Ovary (tissue), 10 donors: ENCODE measurements at places on chromosomes 11 and 22. TPM values are rescaled to one million over a fixed set of nuclear protein-coding genes. Genes with fewer than 3 reads are reported as not detected.

SCUBE2 gene
- polyA plus RNA-seq, result 8.2 TPM

NXPE1 gene
- polyA plus RNA-seq, result 0.07 TPM

FADS1 gene
- polyA plus RNA-seq, result 20.1 TPM

IGLL1 gene
- polyA plus RNA-seq, result not detected

CALCA gene
- polyA plus RNA-seq, result not detected

FGF4 gene
- polyA plus RNA-seq, result not detected

AIFM3 gene
- polyA plus RNA-seq, result not detected

FZD4 gene
- polyA plus RNA-seq, result 15.0 TPM

SBF2 gene
- polyA plus RNA-seq, result 32.0 TPM

KCNK4 gene
- not detected for polyA plus RNA-seq

CARD18 gene
- polyA plus RNA-seq, result not detected

ZNF280B gene
- 0.92 TPM for polyA plus RNA-seq

TBX10 gene
- polyA plus RNA-seq, result not detected

KCNQ1 gene
- 17.2 TPM for polyA plus RNA-seq

AAMDC gene
- 77.2 TPM for polyA plus RNA-seq

IRAG1 gene
- 16.3 TPM for polyA plus RNA-seq

SNX32 gene
- 0.80 TPM for polyA plus RNA-seq

BDNF gene
- polyA plus RNA-seq, result 1.00 TPM

RGL4 gene
- 0.31 TPM for polyA plus RNA-seq

APOL3 gene
- polyA plus RNA-seq, result 62.1 TPM

- no peak for DNase-seq
Measured at GRCh38 chr11:65295001-65295400, 19.7 kb upstream of the CDC42EP2 start.

DNA sequence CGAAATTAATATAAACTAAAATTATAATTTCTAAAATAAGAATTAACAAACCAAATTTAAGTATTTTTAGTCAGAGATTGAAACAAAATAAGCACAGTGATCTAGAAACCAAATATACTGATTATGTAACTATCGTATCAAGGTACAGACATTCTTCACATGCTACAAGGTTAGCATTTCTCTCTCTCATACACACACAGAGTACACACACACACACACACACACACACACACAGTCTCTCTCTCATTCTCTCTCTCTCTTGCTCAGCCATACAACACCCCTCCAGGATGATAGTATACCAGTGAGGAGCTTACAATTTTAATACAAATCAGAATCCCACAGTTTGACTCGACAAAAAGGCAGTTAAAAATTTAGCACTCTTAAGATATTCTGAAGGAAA is 66.0 kb downstream of the RDX start:
- DNase-seq, result no peak

- DNase-seq, result no peak
Measured at GRCh38 chr11:94457118-94458029, 36.3 kb downstream of the MRE11 start.

- DNase-seq, result no peak
Measured at GRCh38 chr11:64654958-64655541, 64.0 kb downstream of the SLC22A12 start.

DNA sequence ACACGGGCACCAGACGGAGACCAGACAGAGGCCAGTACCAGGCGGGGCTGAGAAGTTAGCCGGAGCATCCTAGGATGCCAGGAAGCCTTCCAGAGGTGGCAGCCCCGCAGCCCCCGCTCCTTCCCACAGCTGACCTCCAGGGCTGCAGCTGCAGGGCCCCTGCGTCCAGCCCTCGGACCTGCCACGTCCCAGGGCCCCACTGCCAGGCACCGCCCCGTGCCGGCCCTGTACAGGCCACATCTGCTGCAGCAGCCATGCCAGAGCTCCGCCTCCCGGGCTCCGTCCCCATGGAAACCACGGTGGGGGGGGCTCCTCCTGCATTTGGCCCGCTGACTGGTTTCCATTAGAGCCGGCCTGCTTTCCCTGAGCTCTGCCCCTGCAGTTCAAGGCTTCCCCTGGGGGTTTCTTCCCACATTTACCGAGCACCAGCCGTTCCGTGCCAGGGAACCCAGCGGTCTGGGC is 62.5 kb upstream of the PPARA start:
- peak; percentile 96 for DNase-seq

- DNase-seq, result no peak
Measured at GRCh38 chr11:104106136-104106754, 57.7 kb downstream of the PDGFD start.

GRCh38 chr11:72471005-72471898 is 36.9 kb upstream of the CLPB start:
- peak; percentile 53 for DNase-seq

- no peak for DNase-seq
Measured at GRCh38 chr11:58787903-58788302, 56.2 kb upstream of the GLYAT start.

DNA sequence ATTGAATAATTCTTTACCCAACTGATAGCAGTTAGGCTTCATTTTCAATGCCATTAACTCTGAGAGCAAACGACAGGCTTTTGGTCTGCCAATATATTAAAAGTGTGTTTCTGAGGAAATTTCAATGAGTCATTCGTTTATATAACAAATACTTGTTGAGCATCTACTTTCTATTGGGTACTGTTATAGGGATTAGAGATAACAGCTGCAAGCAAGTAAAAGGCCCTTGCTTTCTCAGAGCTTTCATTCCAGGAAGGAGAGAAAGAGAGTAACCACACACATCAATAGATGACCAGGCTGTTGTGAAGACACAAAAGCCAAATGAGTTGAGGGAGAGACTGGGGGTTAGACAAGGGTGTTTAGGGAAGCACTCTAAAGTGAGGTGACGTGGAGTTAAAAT is 35.7 kb downstream of the CD44 start:
- DNase-seq, result no peak

- no peak for DNase-seq
Measured at GRCh38 chr11:125387901-125388300, 108.2 kb downstream of the FEZ1 start.

DNA sequence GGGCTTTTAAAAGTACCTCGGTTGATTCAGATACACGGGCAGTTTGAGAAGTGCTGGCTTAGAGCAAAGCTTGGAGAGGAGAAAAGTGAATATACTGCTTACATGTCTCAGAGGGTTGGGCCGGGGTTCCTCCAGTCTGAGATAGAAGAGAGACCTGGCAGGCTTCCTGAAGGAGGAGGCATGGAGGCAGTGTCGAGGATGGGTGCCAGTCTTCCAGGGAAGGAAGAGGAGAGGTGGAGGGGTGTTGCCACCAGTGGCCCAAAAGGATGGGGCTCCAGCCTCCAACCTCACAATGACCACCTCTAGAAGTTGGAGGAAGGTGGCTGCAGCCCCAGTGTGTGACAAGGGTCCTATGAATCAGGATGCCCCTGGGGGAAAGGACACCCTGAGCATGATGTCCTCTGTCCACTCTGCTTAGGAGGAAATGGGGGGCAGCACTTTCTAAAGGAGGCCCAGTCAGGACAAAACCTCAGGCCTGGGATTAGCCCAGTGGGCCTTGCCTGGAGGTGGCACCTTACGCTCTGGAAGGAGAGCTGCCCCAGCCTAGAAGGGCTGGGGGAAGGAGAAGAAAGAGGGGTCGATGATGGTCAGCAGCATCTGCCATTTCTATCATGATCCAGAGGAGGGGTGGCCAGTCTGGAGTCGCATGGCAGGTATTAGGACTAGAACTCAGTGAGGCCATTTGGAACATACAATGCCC is 65.2 kb downstream of the CD82 start:
- DNase-seq, result no peak

DNA sequence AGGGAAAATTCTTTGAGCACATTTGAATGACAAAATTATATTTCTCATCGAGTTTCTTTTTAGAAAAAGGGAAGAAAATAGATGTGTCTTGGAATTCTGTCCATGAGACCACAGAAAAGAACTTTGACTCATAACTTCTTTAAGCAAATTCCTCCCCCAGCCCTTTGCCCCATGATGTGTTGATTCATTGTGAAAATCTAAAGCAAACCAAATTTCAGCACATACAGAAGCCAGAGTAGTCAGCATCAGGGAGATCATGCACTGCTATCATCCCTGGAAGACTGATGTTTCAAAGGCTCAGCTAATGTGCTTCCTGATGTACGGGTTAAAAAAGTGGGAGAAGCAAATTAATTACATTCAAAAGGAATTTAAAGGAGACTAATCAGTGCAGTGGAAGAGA is 159.7 kb downstream of the FAT3 start:
- DNase-seq, result no peak

DNA sequence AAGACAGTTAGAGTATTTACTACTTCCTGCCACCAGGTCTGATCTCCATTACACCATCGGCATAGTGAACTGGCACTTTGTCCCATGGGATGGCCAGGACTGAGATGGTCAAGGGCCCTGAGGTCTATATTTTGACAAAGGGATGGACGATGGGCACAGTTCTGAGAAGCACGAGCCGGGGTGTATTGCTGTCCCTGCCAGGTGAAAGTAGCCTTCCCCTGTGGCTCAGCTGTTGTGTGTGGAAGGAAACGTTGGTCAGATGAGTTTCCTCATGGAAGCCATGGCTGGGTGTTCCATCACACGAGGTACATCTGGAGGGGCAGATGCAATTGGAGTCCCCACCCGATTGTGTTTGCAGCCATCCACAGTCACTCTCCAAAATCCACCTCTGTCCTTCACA is 27.9 kb upstream of the BRSK2 start:
- no peak for DNase-seq

DNA sequence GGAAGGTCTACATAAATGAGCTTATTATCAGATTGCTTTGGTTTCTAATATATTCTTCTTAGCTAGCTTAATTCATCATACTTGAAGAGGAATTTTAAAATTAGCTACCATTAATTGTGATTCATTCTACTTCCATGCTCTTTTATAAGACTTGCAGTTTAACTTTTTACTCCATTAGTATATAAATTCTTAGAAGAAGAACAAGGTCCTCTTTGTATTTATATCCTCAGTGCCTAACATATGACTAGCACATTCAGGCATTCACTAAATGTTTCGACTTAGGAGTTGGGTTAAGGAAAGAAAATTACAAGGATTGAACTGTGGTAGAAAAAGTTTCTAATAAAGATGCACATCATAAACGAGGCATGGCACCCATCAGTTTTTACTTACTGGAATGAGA is 1135.5 kb downstream of the JRKL start:
- DNase-seq, result no peak

DNA sequence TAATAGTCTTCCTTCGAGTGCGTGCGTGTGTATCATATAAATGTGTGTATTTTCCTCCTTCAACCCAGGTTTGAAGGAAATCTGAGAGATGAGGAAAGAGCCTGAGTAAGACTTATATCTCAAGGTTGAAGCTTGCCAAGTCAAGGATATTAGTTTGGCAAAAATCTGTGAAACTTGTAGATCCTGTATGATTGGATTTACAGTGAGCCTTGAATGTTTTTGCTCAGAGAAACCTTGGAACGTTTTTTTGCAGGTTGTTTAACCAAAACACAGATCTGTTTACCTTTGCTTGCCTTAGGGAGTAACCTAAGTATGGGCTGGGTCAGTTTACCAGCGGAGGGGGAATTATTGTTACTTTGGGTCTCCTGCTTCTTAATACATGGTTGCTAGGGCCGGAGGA is 35.9 kb upstream of the SORL1-AS1 start:
- no peak for DNase-seq

DNA sequence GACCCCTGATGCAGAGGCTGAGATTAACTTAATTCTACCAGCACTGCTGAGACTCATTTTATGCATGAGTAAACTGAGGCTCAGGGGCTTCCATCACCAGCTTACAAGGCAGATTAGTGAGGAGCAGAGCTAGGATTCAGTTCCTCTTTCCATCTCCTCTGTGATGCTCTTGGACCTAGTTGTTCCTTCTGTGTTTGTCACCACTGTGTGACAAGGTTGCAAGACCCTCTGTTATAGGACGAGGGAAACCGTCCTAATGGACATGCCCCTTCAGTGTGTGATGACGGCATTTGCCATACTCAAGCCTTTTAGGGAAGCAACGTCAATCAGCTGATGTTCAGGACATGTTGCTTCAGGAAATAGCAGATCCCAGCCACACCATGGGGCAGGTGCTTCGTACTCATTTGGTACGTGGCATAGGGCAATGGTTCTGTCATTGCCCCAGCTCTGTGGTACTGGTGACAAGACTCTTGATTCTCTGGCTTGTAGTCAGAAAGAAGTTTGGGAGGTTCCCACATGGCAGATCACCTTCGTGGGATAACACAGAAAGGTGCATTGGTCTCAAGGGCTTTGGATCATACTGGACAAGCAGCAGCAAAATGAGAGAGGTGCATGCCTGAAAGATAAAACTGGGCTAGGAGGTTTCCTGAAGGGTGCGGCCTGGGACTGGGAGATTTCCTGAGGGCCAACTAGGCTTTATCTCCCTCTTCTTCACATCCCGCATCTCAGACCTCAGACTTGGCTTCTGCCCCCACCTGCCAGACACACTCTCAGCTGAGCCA is 23.9 kb upstream of the CD44 start:
- DNase-seq, result no peak

DNA sequence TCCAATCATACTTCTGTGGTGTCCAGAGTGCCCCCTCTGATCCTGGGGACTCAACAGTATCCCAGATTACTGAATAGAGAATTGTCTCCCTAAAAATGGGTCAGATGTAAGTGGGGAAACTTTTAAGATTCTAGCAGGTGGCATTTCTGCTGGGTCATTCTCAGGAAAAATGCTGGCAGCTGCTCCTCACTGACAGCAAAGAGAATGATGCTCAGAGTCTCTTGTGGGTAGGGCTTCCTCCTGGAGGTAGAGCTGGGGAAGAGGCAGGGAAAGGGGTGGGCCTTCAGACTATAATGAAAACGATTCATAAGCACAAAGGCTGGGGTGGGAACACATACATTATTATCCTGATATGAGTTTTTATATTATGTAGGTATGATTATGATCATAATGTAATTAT is 647.2 kb downstream of the NELL1 start:
- DNase-seq, result no peak

- DNase-seq, result no peak
Measured at GRCh38 chr11:127390465-127390864, 389.9 kb upstream of the KIRREL3 start.

- peak; percentile 80 for DNase-seq
Measured at GRCh38 chr11:120801801-120802689, 221.9 kb upstream of the TBCEL start.

DNA sequence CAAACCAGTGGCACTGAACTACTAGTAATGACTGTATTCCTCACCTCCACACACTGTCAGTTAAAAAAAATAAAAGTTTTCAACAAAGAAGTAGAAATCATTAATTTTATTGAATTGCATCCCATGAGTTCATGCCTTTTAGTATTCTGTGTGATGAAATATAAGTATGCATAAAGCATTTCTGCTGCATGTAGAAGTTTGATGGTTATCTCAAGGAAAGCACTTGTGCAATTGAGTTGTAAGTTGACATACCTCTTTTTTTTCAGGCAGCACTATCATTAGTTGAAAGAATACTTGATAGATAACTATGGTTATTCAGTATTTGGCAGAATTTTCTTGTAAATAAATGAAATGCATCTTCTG is 104.4 kb downstream of the STIM1 start:
- no peak for DNase-seq

DNA sequence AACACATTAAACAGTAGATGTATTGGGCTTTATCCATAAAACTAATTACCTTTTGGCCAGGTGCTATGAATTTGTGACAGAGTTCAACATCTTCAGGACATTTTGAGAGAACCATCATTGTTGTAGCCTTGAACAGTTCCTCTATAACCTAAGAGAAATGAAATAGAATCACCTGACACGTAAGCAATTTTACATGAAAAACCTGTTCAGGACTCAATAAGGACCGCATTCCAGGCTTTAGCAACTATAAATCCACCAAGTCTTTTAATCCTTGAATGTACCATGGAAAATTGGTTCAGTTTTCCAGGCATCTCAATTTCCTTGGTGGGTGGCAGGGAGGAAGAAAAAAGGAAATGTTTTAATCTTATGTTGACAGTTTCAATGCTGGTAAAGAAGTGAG is 60.9 kb upstream of the GAB2 start:
- no peak for DNase-seq
